ENCODE measurements at places on chromosomes 2 and 18.

GRCh38 chr2:69770193-69770702, 28.3 kb downstream of the ANXA4 start:
- DNase-seq: peak; percentile 87

- no peak for DNase-seq
These were observed 5.0 kb downstream of the TEX44 start for GRCh38 chr2:231597627-231598026.

DNA sequence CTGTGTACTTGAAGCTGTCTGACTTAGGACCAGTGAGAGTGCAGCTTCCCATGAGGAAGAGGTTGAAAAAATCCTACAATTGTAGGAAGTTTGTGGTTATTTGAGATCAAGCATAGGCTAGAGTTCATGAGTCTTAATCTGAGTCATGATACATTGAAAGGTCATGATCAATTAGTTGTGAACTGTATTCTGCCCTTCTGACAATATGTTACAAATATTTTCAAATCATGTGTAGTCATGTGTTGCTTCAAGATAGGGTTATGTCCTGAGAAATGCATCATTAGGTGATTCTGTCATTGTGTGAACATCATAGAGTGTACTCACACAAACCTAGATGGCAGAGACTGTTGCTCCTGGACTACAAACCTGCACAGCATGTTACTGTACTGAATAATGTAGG, 68.4 kb upstream of the MFF start:
- no peak for DNase-seq

- no peak for DNase-seq
These were observed 27.6 kb downstream of the ANKMY1 start for GRCh38 chr2:240530181-240530580.

DNA sequence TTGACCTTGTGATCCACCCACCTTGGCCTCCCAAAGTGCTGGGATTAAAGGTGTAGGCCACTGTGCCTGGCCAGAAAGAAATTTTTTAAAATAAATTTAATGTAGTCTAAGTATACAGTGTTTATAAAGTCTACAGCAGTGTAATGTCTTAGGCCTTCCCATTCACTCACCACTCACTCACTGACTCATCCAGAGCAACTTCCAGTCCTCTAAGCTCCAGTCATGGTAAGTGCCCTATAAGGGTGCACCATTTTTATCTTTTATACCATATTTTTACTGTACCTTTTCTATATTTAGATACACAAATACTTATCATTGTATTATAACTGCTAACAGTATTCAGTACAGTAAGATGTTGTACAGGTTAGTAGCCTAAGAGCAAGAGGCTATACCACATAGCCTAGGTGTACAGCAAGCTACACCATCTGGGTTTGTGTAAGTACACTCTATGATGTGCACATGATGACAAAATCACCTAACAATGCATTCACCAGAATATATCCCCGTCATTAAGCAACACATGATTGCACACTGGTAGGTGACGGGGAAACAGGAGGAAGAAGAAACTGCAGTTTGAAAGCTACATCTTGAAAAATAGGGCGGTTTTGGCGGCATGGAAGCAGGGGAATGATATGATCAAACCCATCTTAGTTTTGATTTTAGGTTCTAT, 105.1 kb upstream of the ITGB6 start:
- DNase-seq: no peak

DNA sequence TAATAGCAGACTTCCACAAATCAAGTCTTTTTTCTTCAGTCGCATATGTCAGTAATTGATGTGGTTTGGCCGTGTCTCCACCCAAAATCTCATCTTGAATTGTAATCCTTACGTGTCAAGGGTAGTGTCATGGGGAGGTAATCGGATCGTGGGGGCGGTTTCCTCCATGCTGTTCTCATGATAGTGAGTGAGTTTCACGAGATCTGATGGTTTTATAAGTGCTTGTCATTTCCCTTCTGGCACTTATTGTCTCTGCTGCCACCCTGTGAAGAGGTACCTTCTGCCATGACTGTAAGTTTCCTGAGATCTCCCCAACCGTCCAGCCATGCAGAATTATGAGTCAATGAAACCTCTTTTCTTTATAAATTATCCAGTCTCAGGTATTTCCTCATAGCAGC, 478.8 kb downstream of the PTPRM start:
- no peak for DNase-seq

DNA sequence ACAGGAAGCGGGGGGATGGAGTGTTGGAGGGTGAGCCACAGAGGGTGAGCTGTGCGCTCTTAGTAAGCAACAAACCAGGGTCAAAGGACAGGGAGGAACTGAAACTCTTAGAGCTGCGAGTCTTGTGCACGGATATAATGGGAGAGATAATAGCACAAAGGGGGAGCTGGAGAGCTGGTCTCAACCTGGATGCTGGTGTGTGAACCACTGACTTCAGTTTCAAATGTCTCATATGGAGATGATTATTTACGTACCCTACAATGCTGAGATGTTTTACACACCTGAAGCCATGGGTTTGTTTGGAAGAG, 35.9 kb downstream of the PTGR3 start:
- peak; percentile 64 for DNase-seq

DNA sequence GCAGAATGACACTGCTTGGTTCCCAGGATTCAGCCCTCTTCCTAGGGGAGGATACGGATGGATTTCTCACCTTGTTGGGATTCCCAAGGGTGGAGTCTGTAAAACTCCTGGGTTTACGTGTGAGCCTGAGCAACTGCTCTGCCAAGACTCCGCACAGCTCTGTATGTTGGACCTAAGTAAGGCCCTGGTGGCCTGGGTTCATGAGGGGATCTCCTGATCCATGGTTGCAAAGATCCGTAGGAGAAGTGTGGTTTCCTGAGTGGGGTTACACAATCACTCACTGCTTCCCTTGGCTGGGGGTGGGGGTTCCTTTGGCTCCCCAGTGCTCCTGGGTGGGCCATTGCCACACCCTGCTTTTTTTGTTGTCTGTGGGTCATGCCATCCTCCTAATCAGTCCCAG, 37.7 kb downstream of the ANKRD12 start:
- DNase-seq: peak; percentile 72

DNA sequence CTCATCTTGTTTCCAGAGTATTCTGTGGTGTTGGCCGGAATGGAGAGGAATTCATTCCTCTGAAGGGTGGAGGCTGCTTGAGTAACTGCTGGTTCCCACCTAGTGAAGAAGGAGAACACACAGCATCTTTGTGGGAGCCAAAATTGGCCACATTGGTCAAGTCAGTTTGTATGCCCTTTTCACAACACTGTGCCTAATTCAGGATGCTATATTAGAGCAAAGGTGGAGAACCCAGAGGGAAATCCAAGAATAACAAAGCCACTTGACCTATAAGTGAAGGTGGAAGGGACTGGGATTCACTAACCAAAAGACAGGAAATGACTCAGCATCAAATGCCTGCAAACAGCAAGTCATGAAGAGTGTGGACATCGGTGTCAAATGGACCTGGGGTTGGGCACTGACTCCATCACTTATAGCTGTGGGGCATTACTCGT, 27.3 kb upstream of the MLPH start:
- peak; percentile 44 for DNase-seq

DNA sequence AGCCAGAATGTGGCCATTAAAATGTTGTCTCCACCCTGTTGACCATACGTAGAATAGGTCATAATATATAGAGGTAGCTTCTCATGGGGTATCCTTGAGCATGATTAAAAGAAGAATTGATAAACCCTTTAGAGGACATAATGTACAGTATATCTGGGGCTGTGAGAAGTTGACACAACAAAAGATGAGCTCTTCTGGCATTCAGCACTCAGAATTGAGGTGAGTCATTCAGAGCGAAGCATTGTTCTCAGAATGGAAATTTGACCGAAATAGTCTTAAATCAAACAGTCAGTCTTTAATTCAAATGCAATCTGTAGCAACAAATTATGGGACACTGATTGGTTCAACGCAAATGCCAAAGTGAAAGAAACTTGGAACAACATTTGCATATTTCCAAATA, 47.3 kb downstream of the CTAGE1 start:
- DNase-seq: no peak

- DNase-seq: no peak
These were observed 45.2 kb upstream of the IL1RL1 start for GRCh38 chr2:102266204-102266603.

GRCh38 chr2:221554769-221555493, 17.2 kb downstream of the EPHA4 start:
- peak; percentile 35 for DNase-seq

- no peak for DNase-seq
These were observed 13.1 kb upstream of the PHLPP1 start for GRCh38 chr18:62702259-62702658.

- DNase-seq: peak; percentile 34
These were observed 1.1 kb upstream of the PGAP1 start for GRCh38 chr2:196927376-196928225.

DNA sequence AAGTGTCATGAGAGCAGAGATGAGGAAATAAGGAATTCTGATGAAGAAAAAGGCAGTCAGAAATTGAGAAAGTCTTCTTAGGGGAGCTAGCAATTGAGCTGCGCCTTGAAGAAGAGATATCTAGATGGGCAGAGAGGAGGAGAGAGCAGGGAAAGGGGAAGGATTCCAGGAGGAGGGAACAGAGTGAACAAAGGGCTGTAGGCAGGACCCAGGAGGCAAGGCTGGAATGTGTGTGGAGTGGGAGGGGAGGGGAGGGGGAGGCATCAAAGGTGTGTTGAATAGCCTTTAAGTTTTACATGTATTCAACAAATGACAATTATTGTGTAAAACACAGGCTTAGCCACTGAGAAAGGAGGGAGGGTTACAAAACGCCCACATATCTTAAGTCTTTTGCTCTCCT, 164.5 kb downstream of the TDRD15 start:
- DNase-seq: no peak

DNA sequence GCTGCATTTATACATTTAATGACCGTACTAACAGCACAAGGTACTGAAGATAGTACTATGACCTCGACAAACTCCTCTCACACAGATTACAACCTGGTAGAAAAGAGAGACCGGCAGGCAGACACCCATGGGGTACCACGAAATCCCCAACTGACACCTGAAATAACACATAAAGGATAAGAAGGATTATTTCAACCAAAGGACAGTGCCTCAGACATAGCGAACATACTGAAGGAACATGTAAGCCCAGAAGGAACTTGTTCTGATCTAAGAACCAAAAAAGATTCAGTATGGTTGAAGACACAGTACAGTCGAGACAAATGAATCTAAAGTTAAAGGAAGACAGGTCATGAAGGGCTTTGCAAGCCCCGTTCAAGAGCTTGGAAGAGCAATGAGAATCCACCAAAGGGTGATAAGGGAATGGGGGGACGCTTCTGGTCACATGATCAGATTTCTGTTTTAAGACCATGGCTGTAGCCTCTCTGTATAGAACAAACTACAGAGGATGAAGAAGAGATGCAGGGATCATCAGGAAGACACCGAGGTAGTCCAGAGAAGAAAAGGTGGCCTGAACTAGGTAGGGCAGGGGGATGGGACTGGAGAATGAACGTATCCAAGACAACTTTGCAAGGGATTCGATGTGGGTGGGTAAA, 902 bp downstream of the MCFD2 start:
- no peak for DNase-seq

DNA sequence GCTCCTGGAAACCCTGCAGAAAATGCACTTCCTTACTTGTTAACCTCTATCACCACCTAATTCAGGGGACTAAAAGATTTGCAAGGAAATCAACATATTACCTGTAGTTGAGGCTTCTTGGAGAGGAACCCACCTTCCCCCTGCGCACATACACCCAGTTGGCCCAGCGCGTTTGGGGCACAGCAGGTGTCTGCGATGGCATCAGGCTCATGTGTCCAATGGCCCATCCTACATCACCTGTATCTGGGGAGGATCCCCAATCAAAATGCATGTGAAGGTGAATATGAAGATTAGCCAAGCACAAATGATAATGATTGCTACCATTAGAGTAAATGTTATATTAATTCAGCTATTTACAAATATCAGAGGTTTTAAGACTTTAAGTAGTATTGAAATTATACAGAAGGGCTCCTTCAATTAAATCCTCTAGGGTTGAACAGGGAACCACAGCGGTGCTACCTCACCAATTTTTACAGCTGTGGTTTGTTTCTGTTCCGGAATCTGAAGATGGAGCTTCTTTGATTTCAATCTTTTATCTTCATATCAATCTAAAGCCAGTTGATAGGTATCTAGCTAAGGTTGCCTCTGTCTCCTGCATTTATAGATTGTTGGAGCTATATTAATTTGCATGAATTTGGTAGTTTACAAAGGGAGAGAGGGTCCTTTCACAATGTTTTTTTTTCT, 486.0 kb downstream of the RNF144A start:
- no peak for DNase-seq

GRCh38 chr2:237488295-237488694, 1.2 kb downstream of the MLPH start:
- DNase-seq: no peak

DNA sequence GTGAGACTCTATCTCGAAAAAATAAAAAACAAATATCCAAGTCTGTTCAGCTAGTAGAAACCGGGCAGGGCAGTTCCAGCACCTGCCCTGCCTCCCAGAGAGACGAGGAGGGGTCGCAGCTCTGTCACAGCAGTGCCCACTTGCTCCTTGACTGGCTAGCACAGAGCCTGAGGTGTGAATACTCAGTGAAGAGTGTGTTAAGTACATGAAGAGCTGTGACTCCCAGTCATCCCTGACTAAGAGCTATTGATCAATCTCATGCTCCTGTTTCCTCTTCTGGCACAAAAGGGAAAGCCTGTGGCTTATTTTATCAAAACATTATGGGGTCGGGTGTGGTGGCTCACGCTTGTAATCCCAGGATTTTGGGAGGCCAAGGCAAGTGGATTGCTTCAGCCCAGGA, 83.0 kb upstream of the FZD7 start:
- peak; percentile 38 for DNase-seq

DNA sequence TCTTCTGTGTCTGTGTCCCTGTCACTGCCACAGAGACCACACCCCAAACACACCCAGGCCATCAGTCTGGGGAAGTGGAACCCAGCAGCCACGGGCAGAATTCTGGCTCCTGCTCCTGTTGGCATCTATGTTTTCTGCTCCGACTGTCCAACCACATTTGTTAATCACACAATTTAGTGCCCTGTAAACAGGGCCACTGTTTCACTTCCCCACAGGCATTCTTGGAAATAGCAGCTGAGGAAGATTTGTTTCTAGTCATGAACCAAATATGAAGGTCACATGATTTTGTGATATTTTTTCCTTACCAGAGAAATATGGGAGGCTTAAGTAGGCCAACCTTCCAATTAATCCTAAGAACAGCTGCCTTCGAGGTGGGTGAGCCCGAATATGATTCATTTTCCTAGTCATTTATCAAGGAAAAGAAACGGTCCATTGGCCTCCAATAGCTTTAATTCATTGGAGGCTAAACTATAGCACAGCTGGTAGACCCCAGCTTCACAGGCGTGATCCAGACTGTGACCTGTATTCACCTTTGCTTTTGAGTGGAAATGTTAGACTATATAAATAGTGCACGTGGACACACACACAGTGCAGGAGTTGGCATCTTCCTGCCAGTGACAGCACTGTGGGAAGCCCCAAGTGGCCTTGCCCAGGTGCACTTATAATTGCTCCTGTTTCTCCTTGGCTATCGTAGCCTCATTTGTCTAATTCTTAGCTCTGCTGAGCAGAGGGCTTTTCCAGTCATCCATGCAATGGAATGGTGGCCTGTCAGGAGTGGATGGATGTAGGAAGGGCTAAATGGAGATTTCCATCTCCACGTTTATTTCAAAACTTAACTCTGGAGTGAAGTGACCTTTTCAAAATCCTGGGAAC, 267.9 kb downstream of the LPIN1 start:
- DNase-seq: peak; percentile 70

GRCh38 chr2:46344706-46345105, 47.5 kb downstream of the EPAS1 start:
- no peak for DNase-seq

- no peak for DNase-seq
These were observed 72.2 kb downstream of the HNMT start for GRCh38 chr2:138036522-138036921.

All from suppressor macrophage treated with lipopolysaccharide for 1 hour (primary cell).